ENCODE measurements at places on chromosomes 12 and 14.

DNA sequence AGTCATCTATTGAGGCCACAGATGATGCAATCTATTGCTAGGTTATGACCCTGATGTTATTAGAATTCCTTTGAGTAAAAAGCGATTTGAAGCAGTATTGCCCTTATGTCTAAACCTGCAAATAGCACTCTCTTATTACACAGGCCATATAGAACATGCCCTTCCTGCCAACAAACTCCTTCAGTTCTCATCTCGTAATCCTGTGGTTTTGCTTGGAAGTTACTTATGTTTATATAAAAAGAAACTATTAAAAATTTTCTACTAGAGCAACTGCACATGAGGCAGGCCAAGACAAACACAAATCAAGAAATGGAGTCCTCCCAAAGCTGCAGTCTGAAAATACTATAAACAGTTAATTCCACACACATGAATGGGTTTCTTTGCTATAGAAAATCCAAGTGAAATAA is 1200.2 kb downstream of the LRFN5 start:
- no peak for DNase-seq

DNA sequence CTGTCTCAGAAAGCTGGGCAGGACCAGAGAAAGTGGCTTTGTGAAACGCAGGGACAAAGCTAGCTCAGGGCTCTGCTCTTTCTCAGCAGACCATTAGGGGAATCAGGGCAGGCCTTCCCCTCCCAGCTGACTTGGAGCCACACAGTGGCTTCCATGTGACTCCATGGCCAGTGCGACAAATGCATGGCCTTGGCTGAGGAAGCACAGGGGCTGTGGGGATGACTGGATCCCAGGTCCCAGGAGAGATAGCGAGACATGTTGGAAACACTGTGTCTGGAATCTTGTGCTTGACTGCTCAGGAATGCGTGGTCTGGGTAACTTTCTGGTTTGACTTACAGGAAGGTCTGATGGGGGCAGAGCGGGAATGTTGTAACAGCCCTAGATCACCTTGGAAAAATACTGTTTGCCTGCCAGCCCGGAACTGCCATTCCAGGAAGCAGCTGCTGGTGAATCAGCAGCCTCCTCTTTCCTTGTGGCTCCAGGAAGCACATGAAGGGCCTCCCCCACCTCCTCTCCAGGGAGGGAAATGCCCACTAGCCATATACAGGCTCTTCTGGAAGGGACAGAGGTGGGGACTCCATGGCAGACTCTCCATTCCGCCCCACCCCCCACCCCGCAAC is 133.5 kb upstream of the HIF1A start:
- DNase-seq = no peak

DNA sequence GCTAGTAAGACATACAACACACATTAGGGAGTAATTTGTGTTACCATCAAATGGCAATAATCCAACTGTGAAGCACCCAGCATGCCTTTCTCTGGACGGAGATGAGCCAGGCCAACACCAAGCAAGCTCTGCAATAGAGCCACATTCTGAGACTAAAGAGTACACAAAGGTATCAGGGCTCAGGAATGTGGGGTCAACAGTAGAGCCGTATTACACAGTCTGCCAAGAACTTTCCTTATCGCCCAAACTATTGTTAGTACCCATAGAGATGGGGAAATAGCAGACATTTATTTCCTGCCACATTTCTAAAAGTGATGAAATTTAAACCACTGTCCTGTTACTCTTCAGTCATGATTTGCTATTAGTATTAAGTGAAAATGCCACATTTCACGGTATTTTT is 113.7 kb downstream of the BMP4 start:
- no peak for DNase-seq

GRCh38 chr14:104593241-104593701 is 11.3 kb downstream of the TMEM179 start:
- no peak for DNase-seq

DNA sequence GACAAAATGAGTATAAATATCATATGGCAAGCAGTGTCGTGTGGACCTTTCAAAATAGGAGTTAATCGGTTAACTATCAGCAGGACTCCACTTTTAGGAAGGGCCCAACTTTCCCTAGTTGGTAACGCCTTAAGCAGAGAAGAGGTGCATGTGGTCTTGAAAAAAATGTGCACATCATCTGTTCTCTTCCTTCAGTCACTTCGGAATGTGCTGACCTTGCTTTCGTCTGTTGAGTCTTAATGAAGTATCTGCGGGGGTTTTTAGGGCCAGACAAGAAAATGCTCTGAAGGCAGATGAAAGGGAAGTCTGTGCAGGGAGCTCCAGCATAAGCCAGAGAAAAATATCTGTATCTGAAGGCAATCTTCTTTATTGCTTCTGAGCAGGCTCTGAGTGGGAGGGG is 185.2 kb downstream of the AEBP2 start:
- no peak for DNase-seq

DNA sequence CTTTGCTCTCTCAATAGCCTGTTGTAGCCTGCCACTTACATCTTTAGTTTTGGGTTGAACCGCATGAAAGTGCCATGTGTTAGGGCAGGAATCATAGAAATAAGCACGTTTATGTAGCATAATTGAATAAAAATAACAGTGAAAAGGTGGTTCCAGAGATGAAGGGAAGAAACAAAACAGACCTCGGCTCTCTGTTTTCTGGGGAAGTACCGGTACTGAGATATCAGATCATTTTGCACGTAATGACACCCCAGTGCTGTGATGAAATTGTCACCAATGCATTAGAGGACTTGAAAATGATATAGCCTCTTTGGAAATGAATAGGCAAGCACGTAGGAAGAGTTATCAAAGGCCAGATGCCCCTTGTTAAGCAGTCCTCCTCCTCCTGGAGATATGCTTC is 42.5 kb upstream of the DLK1 start:
- no peak for DNase-seq

- DNase-seq = no peak
Measured at GRCh38 chr12:55963760-55964159, 2.1 kb downstream of the PMEL start.

- no peak for DNase-seq
Measured at GRCh38 chr14:69049675-69050074, 70.6 kb upstream of the ACTN1 start.

DNA sequence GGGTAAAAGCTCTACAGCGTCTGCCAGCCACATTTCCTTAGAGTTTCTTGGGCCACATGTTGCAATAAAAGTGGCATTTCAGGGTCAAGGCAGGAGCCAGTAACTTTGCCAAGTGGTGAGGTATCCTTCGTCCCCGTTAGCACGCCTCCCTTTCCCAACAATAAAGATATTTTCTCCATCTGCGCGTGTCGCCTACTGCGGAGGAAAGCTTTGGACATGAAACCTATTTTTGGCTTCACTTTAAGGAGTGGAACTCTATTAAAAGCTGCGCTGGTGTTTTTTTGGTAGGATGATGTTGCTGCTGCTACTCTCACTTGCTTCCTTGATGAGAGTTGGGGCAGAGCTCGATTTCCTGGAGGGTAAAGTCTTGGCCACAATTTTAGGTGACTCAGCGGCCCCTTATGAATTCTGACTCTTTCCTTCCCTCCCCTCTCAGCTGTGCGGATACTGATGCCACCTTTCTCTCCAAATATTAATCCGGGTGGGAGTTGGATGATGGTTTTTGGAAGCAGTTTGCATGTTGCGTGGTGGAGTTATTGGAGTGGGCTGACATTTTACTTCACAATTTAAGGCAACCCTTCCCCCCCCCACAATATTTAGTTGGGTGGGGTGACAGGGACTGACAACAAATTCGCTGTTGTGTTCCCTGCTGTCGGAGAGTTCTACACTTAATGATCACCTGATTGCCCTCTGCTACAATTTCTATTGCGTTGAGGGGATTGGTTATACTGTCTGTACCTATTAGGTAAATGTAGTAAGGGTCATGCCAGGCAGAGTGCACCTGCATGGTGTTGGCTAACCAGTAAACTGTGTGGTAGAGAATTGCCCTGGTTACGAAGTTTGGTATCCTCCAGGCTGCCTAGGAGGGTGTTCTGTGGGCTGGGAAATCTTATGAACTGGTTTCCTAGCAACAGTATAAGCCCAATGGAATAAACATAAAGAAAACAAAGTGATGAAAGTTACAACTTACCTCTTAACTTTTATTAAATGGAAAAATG is 1.1 kb downstream of the CCDC91 start:
- no peak for DNase-seq

- no peak for DNase-seq
Measured at GRCh38 chr12:107610021-107610859, 75.4 kb upstream of the PWP1 start.

- no peak for DNase-seq
Measured at GRCh38 chr14:68195126-68195525, 375.5 kb downstream of the RAD51B start.

GRCh38 chr12:5083955-5084849 is 40.5 kb downstream of the KCNA5 start:
- no peak for DNase-seq

DNA sequence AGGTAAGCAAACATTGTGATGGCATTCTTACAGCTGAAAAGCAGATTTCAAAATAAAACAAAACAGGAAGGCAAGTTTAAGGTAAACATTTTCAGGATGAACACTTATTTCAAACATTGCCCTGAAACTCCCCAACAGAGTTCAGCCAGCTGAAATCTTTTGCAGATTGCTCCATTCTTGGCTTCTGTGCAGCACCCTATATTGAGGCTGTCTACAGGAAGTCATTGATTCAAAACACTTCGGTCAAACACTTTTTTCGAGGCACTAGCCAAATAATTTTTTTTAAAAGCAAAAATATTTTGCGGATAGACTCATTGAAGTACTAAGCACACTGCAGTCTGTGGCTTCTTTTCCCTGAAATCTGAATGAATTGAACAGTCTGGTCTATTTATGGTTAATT is 318.1 kb upstream of the PDE3A start:
- no peak for DNase-seq

GRCh38 chr12:88628856-88629509 is 48.7 kb upstream of the KITLG start:
- no peak for DNase-seq
